ENCODE measurements at places on chromosomes 11 and 22.

GRCh38 chr11:110470716-110471115 lies 41.0 kb downstream of the FDX1 start:
- DNase-seq = no peak

DNA sequence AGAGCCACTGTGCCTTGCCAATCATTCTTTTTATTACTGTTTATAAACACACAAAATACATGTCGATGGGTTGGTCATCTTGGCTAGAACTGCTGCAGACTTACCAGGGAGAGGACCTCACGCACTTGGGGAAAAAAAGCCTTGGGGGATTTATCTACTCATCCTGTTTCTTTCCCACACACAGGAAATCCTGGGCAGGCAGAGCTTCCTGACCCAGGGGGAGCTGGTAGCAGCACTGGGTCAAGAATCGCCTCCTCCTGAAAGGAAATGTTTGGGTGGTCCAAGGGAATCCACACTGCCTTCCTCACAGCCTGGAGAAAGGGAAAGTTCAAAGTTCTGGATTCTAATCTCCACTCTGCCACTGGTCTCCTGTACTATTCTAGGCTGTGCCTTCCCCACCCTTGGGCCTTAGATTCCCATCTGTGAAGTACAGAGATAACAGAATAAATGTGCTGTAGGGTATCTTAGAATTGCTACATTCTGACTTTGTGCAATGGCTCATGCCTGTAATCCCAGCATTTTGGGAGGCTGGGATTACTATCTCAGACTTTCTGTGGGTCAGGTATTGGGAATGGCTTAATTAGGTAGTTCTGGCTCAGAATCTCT lies 31.2 kb upstream of the SMTN start:
- DNase-seq = no peak

DNA sequence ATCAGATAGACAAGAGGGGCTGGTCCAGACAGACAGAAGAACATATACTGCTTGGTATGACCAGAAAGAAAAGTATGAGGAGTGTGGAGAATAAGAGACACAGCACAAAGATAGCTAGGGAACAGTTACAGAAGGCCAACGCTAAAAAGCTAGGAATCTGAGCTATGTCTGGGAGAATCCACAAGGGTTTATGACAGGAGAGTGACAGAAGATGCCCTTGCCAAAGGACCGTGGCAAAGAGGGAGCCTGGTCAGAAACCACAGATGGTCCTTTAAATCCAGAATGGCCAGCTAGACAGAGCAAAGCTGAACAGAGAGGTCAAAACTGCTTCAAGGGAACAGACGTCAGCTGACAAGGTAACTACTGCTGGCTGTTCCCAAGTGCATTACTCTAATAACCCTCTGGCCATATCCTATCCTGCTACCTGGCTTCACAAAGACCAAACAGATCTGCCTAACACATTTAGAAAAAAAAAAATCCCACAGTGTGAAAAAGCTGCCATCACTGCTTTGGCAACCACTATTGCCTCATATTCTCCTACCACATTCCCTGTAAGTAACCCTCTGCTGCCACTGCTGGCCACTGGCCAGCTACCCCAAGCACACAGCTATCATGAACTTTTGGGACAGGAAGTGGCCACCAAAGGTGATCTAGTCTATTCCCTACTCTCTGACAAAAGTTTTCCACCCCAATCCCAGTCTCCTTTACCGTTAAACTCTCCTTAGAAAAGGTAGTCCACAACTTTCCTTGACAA lies 7.3 kb downstream of the SERGEF start:
- DNase-seq = no peak

GRCh38 chr22:16586991-16587390 lies 5.6 kb downstream of the CCT8L2 start:
- DNase-seq = no peak

DNA sequence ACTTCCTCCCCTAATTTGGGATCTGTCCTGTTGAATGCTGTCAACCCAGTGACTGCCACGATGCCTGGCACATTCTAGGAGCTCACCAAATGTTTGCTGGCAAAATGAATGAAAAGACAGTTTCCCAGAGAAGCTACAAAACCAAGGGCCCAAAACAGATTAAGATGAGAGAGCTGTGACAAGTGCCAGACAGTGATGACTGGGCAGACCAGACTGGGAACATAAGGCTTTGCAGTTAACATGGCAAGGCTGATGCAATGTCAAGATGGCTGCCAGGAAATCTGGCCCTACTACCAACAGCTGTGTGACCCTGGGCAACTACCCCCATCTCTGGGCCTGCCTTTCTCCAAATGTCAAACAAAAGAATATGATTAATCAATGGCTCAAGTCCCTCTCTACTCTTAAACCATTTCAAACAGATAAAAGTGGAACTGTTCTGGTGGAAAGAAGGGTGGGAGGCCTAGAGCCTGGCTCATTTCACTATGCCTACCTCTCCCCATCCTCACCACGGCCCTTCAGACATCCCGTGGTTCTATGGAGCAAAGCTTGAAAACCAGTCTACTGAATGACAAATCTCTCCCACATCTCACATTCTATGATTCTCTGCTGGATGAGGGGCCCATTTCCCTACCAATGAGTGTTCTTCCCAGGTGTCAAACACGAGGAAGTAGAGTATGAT lies 12.8 kb downstream of the AP1B1 start:
- no peak for DNase-seq

DNA sequence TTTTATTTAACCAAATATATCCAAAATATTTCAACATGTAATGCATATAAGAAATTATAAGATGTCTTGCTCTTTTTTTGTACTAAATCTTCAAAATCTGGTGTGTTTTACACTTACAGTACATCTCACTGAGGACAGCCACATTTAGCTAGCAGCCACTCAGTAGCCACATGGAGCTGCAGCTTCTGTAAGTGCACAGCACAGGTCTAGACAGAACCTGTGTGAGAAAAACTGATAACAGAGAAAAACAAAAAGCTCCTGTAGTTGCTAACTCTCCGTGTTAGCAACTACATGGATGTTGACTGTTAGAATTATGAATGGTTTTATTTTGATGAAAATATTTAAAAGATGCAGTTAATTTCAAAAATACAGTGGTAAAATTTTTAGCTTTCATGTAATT lies 22.2 kb downstream of the ASRGL1 start:
- DNase-seq = no peak

DNA sequence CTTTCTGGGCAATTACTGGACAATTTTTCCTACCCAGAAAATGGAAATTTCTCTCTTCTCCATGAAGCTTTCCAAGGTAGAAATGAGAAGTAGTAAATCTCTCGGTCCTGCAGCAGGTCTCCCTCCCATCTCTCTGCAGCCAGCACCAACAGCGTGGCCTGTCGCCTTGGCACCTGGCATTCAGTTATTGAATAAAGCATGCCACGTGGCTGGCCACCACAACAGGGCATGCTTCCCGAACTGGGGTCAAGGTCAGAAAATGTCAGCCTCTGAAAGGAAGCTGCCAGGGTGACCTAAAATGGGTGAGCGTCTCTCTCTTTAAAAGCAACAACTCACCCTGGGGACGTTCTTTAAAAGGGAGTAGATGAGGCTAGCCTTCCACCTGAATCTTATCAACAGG lies 14.0 kb downstream of the CACNG2 start:
- no peak for DNase-seq

DNA sequence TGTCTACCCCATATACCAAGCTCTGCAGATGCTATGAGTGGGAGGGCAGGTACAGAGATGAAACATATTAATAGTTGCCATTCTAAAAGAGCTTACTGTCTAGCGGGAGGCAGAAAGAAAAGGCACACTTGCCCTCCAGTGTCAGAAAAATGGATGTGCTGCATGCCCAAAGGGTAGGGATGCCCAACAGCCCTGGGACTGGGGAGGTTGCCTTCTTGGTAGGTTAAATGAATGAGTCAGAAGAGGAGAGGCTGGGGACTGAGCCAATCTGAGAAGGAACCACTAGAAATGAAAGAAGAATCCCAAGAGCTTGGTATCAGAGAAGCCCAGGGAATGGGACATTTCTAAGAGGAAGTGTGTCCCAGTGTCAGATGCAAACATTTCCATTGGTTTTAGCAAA lies 1.2 kb downstream of the BIRC3 start:
- DNase-seq = no peak

- DNase-seq = no peak
Observed at GRCh38 chr11:3174387-3174786, 9.3 kb upstream of the OSBPL5 start.

GRCh38 chr11:1237851-1238250 lies 15.0 kb downstream of the MUC5B start:
- no peak for DNase-seq

GRCh38 chr11:45852712-45853101 lies 5.4 kb downstream of the CRY2 start:
- no peak for DNase-seq

GRCh38 chr22:46287873-46288751 lies 8.6 kb upstream of the GTSE1 start:
- DNase-seq = no peak

DNA sequence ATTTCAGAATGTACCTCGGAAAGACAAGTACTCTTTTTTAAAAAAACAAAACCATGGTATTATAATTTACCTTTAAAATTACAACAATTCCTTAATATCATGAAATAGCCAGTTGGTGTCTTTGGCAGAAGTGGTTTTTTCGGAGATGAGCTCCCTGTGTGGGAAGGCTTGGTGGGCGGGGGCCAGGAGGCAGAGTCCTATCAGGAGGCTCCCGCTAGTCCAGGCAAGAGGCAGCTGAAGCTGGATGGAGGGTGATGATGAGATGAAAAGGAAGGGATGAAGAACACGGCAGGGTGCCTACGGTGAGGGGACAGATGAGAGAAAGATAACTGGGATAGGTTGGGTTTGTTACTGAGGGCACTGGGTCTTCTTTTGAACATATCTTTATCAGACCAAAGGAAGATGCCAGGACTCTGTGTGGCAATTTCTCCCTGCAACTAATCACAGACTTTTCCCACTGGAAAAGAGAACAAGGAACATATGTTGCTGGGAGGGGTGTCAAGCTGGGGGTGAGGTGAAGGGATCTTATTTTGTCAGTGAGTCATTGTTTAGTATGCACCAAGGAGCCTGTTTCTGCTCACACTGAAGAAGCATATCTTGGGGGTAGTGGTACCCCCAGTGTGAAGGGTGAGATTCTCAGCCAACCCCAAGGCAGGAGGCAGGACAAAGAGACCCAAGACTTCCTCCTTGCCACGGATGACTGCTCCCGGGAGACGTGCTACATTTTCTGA lies 91.5 kb upstream of the YWHAH start:
- DNase-seq = no peak

- DNase-seq = no peak
Observed at GRCh38 chr22:26838471-26838825, 181.1 kb downstream of the MIAT start.

- no peak for DNase-seq
Observed at GRCh38 chr11:17640493-17641164, 78.7 kb upstream of the MYOD1 start.

DNA sequence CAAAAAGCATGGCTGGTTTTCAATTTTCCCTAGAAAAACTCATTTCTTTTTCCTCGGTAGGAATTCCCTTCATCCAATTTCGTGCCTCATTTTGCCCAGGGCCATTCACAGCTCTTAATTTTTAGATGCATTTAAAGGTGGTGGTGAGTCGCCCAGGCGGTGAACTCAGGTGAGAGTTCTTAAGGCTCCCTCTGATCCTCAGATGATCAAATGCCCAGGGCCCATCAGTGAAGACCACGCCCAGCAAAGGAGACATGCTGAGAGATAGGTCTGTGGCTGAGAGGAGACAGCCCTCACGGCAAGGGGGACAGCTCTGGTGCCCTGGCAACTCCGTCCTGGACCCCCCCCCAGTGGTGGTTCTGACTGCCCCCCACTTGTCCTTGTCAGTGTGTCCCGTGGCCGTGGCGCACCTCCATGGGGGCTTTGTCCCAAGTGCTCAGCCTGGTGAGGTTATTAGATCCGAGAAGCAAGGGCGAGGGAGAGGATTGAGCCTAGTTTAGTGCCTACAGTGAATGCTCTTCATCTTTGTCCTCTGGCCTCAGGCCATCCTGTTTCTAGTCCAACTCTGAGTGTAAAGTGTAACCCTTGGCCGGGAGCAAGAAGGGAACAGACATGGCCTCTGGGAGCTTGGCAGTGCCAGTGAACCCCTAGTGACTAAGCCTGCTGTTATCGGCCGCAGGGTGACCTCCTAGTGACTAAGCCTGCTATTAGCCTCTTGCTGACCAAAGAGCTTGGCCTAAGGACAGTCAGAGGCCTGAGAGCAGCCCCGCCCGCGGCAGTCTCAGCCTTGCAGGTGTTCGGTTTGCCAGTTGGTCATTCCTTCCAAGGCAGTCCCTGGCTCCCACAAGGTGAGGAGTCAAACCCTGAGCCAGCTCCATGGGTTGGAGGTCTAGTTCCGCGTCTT lies 83.5 kb downstream of the CTTN start:
- DNase-seq = no peak

DNA sequence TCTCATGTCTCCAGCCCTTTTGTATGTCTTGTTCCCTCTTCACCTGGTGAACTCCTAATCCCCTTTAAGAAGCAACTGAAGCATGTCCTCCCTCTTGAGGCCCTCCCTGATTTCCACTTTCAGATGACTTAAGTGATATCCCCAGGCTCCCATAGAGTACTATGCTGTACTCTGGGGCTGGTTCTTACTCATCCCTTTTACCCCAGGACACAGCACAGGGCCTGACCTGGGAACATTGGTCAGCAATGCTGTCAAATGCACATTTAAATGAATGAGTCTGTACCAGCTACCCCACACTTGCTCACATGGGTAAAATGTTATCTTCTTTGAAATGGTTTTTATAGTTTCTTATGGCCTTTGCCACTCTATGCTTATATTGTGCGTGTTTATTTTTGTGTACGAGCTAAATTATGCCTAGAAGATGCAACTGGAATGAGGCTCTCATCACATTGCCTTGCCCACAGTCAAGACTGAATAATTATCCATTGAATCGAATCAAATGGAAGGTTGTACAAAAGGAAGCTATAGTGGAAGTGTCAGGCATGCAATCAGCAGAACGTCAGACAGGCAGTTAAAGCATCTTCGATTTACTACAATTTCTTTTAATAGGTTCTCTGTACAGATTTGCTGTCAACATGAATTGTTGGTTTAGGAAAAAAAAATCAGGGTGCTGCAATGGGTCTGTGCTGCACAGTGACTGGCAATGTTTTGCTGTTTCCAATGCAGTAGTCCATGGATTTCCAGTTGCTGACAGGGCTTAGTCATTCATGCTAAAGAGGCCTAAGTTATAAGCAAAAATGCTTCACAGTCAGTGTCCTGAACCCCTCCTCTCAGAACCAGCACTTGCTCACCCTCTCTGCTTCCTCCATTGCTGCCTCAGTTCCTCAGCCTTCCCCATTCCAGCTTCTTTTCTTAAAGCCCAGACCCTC lies 79.5 kb downstream of the PARVA start:
- DNase-seq = no peak

All from BE2C (cell line).